ENCODE measurements at places on chromosomes 4 and X. TPM values are rescaled to one million over a fixed set of nuclear protein-coding genes. Genes with fewer than 3 reads are reported as not detected.

- no peak for DNase-seq
- no peak overlapping the region for H3K4me3 ChIP-seq
- H3K27ac ChIP-seq = no peak overlapping the region
Measured at GRCh38 chrX:1476682-1477081, 24.0 kb upstream of the ASMTL start.

- DNase-seq = no peak
- H3K27me3 ChIP-seq = peaks cover 16% of the 10 kb centered on the region
- no peak overlapping the region for H3K4me3 ChIP-seq
Measured at GRCh38 chrX:15217161-15217560, 52.7 kb downstream of the ASB9 start.

DNA sequence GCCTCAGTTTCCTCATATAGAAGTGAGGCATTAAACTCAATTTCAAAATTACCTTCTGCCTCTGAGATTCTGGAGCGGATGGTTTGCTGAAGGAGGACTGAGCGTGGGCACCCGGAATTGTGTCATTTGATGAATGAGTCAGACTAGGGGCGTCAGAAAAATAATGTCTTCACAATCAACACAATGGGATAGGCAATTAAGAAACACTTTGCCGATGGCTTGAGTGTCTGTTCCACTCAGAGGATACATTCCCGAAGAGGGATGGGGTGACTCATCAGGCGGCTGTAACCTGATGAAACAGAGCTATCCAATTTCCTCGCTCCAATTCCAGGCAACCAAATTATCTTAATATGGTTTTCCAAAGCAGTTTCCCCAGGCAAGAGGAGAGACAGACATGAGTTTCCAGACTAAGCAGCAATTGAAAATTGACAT, 1.2 kb upstream of the CHRNA9 start:
- H3K27ac ChIP-seq = no peak overlapping the region
- DNase-seq = no peak
- no peaks in the 10 kb centered on the region for H3K27me3 ChIP-seq
- no peak overlapping the region for H3K4me3 ChIP-seq

- no peak overlapping the region for H3K4me3 ChIP-seq
- H3K27ac ChIP-seq = no peak overlapping the region
- no peak for DNase-seq
Measured at GRCh38 chr4:139934708-139935195, 219.2 kb downstream of the MAML3 start.

The ADGRG2 gene
- total RNA-seq = 4.5 TPM

The COL25A1 gene
- 33.6 TPM for total RNA-seq

The TMEM31 gene
- not detected for total RNA-seq

- no peak overlapping the region for H3K27ac ChIP-seq
- H3K36me3 ChIP-seq = no peaks in the 10 kb centered on the region
- no peak overlapping the region for H3K4me3 ChIP-seq
- no peak for DNase-seq
- H3K4me1 ChIP-seq = no peaks in the 10 kb centered on the region
- H3K27me3 ChIP-seq = no peaks in the 10 kb centered on the region
Measured at GRCh38 chr4:83866834-83867621, 331.1 kb downstream of the GPAT3 start.

The MAML3 gene
- 6.3 TPM for total RNA-seq

GRCh38 chr4:14924812-14925344, 77.4 kb upstream of the CPEB2 start:
- H3K4me1 ChIP-seq = no peaks in the 10 kb centered on the region
- no peak overlapping the region for H3K27ac ChIP-seq
- H3K27me3 ChIP-seq = no peaks in the 10 kb centered on the region
- H3K4me3 ChIP-seq = no peak overlapping the region
- DNase-seq = no peak
- no peaks in the 10 kb centered on the region for H3K36me3 ChIP-seq

- H3K36me3 ChIP-seq = no peaks in the 10 kb centered on the region
- H3K4me1 ChIP-seq = peaks cover 10% of the 10 kb centered on the region
- no peaks in the 10 kb centered on the region for H3K27me3 ChIP-seq
- DNase-seq = peak; percentile 25
- H3K4me3 ChIP-seq = no peak overlapping the region
Measured at GRCh38 chrX:76148041-76148665, 24.7 kb upstream of the PBDC1 start.

The PCDH7 gene
- 140 TPM for total RNA-seq

DNA sequence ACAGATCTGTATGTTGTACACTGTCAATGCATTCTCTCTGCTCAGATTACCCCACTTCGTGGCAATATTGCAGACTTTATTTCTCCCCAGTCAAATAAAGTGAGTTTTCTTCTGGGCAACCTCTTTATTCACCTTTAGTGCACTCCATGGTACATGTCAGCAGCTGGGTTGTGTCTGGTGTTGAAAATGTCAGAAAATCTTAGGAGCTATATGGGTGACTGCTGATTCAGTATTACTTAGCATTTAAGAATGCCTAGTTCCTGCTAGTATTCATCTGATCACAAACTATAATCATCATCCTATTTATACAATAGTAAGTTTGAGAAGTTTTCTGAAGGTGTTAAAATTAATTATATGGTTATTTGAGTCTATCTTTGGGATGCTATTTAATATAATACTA, 112.5 kb downstream of the CFAP299 start:
- H3K27me3 ChIP-seq = no peaks in the 10 kb centered on the region
- H3K27ac ChIP-seq = no peak overlapping the region
- no peaks in the 10 kb centered on the region for H3K36me3 ChIP-seq
- H3K4me3 ChIP-seq = no peak overlapping the region
- no peaks in the 10 kb centered on the region for H3K4me1 ChIP-seq

GRCh38 chr4:120431180-120431579, 364.5 kb upstream of the MAD2L1 start:
- H3K27me3 ChIP-seq = no peaks in the 10 kb centered on the region
- no peak for DNase-seq

The LAGE3 gene
- total RNA-seq = 38.5 TPM

DNA sequence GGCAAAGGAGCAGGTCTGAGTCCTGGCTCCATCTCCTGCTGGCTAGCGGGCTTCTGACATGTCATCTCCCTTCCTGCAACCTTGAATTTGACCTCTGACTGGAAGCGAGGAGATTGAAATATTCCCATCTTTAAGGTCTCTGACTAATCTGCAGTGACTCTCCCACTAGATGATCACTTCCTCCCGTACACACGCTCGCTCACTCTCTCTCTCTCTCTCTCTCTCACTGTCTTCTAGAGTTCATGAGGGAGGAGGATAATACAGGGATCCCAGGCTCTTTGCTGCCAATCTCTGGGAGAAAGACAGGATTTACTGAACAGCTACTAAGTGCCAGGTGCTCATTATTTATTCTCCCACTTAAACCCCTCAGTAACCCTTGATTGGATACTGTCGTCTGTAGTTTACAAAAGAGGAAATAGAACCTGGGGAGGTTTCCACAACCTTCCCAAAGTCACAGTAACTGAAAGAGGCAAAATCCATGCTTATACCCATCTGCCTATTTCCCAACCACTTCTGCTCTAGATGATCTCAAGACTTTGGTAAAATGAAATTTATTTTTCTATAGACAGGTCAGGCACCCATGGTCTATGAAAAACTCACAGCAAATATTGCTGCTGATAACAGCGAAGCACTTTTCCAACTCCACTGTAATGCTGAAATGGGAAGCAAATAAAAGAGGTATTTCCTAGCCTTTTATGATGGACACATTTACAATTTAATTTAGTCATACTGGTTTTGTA, 193.5 kb upstream of the C1QTNF7 start:
- H3K36me3 ChIP-seq = no peaks in the 10 kb centered on the region
- no peak overlapping the region for H3K4me3 ChIP-seq
- peaks cover 7% of the 10 kb centered on the region for H3K4me1 ChIP-seq

DNA sequence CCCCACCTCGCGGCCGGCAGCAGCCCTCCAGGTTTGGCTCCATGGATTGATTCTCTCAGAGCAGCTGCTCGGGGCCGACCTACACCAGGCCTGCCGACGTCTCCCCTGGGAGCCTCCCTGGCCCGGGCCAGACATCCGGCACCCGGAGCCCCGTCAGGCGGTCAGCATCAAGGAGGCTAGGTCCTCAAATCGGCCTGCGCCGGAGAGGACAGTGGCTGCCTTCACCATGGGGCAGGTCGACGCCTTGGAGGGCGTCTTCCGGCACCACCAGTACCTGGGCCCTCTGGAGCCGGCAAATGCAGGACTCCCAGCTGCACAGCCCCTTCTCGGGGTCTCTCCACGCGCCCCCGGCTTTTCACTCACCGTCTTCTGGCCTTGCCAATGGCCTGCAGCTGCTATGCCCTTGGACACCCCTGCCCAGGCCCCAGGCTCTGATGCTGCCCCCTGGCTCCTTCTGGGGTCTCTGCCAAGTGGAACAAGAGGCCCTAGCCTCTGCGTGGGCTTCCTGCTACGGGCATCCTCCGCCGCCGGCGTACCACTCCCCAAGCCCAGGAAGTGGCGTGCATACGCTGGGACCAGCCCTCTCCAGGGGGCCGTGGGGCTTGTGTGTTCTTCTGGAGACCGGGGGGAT, 341.8 kb downstream of the MAGEB5 start:
- H3K27ac ChIP-seq = no peak overlapping the region
- H3K27me3 ChIP-seq = no peaks in the 10 kb centered on the region
- H3K4me3 ChIP-seq = no peak overlapping the region

GRCh38 chr4:17126321-17126966, 228.0 kb upstream of the LDB2 start:
- no peaks in the 10 kb centered on the region for H3K27me3 ChIP-seq
- no peak overlapping the region for H3K4me3 ChIP-seq
- no peaks in the 10 kb centered on the region for H3K36me3 ChIP-seq
- DNase-seq = no peak
- no peaks in the 10 kb centered on the region for H3K4me1 ChIP-seq
- no peak overlapping the region for H3K27ac ChIP-seq

The VGLL1 gene
- total RNA-seq = not detected

GRCh38 chr4:184329659-184330400, 112.2 kb upstream of the ENPP6 start:
- DNase-seq = peak; percentile 90
- H3K36me3 ChIP-seq = no peaks in the 10 kb centered on the region
- H3K27ac ChIP-seq = peak overlapping the region; percentile 68
- H3K4me3 ChIP-seq = no peak overlapping the region

The HTR2C gene
- total RNA-seq = 47.4 TPM

GRCh38 chr4:185221491-185221890, 12.1 kb downstream of the SNX25 start:
- no peak overlapping the region for H3K4me3 ChIP-seq
- no peaks in the 10 kb centered on the region for H3K27me3 ChIP-seq
- no peaks in the 10 kb centered on the region for H3K36me3 ChIP-seq
- DNase-seq = no peak
- H3K27ac ChIP-seq = no peak overlapping the region

- peaks cover 4% of the 10 kb centered on the region for H3K36me3 ChIP-seq
- H3K27ac ChIP-seq = no peak overlapping the region
- H3K4me3 ChIP-seq = no peak overlapping the region
- H3K27me3 ChIP-seq = no peaks in the 10 kb centered on the region
Measured at GRCh38 chr4:51895158-51895557, 52.2 kb downstream of the DCUN1D4 start.

DNA sequence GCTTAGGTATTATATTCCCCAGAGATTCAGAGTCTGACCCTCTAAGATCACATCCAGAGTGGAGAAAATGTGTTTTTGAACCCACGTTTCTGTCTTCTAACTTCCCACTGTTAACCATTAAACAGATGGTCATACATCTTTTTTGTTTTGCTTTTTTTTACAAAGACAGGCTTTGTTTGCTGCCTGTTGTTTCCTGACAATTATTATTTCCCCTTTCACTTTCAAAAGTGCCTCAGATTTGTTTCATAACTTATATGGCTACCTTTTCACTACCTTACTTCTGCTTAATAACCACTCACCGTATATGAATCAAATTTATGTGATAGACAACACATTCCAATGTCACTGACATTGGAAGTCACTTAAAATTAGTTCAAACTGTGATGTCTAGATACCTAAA, 142.2 kb downstream of the HS3ST1 start:
- no peak overlapping the region for H3K27ac ChIP-seq
- H3K4me1 ChIP-seq = no peaks in the 10 kb centered on the region
- DNase-seq = no peak
- H3K36me3 ChIP-seq = no peaks in the 10 kb centered on the region
- no peaks in the 10 kb centered on the region for H3K27me3 ChIP-seq

DNA sequence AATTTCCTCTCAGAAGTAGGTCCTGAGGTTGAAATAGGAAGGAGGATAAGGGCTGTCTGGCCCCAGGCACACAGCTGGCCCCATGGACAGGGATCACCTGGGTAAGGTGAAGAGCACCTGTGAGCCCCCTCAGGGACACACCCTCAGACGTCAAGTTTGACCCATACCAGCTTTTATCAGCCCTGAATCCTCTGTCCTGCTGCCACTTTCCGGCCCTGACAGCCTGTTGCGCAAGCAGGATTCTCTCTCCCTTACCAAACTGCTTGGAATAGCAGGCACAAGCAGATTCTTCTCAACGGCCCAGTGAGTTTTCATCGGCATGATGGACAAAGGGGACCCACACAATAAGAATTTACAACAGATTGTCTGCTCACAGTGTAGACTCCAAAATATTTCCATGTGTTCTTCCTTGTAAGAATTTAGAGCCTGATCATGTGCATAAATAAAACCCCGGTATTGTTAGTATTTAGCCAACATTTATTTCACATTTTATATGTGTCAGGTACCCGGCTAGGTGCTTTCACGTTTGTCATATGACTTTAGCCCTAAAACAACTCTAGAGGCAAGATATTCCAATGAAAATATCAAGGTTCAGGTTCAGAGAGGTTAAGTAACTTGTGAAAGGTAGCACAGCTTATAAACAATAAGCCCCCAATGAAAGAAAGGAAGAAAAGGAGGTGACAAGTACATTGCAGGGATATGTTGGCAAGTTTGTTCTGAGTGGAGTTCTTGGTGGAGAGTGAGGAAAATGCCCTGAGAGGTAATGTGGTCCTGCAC, 107.2 kb upstream of the KIT start:
- no peaks in the 10 kb centered on the region for H3K36me3 ChIP-seq
- no peak overlapping the region for H3K27ac ChIP-seq
- no peak for DNase-seq
- no peaks in the 10 kb centered on the region for H3K27me3 ChIP-seq

GRCh38 chr4:46550471-46550870, 160.5 kb upstream of the GABRA2 start:
- no peak overlapping the region for H3K4me3 ChIP-seq
- no peaks in the 10 kb centered on the region for H3K4me1 ChIP-seq
- H3K27me3 ChIP-seq = no peaks in the 10 kb centered on the region
- H3K27ac ChIP-seq = no peak overlapping the region
- no peak for DNase-seq

All from spinal cord (tissue), 10 donors.